Right ventricle myocardium inferior (tissue), 1 donor: ENCODE measurements at places on chromosomes 2 and 18. TPM values are rescaled to one million over a fixed set of nuclear protein-coding genes. Genes with fewer than 3 reads are reported as not detected.

The C1QL2 gene
- not detected for total RNA-seq

- DNase-seq = no peak
Observed at GRCh38 chr2:26335231-26335630, 10.7 kb upstream of the SELENOI start.

GRCh38 chr2:30193104-30193681 is 38.1 kb upstream of the LBH start:
- DNase-seq = no peak

DNA sequence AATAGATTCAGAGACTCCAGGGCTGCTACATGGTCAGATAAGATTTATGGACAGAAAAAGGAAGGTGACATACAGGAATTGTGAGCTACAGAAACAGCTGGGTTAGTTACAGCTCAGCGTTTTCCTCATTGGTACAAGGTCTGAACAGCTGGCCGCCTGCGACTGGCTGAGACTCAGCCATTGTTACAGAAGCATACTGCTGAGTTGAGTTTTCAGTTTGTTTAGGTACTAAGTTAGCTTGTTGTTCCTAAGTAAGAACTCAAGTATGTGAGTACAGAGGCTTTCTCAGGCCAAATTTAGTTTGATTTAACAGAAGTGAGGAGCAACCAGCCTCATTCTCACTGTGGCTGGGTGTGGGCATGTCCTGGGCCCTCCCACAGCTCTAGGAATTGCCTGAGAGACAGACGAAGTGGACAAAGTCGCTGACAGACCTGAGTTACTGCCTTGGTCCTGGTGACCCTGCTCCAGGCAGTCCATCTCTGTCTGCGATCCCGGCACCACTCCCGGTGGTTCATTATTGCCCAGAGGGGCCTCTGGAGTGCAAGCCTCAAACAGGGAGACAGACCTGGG is 27.8 kb upstream of the RHOB start:
- no peak for DNase-seq

DNA sequence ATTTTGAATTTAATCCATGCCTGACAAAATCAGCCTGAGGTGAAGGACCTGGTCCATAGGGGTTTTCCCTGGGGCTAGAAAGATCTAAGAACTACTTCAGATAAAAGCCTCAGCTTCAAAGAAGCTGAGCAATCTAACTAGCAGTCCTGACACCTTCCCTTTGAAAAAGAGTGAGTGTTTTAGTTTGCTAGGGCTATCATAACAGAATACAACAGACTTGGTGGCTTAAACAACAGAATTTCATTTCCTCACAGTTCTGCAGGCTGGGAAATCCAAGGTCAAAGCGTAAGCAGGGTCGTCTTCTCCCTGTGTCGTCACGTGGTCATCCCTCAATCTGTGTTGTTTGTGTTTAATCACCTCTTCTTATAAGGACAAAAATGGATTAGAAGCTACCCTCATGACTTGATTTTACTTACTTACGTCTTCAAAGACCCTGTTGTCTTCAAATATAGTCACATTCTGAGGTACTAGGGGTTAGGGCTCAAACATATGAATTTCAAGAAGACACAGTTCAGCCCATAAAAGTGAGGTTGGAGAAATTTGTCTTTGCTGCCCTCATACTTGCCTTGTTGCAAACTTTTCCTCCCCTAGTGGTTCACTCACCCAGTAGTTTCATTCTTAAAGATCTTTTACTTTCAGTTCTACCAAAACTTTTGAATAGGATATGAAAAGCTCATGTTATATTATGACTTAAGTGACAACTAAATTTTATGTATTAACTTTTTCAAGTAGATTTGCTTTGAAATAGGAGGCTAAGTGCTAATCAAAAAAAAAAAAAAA is 673.8 kb downstream of the ARHGAP15 start:
- no peak for DNase-seq

- DNase-seq = no peak
Observed at GRCh38 chr2:201852878-201853415, 46.6 kb downstream of the CDK15 start.

- no peak for DNase-seq
Observed at GRCh38 chr2:16476866-16477265, 188.8 kb downstream of the CYRIA start.

DNA sequence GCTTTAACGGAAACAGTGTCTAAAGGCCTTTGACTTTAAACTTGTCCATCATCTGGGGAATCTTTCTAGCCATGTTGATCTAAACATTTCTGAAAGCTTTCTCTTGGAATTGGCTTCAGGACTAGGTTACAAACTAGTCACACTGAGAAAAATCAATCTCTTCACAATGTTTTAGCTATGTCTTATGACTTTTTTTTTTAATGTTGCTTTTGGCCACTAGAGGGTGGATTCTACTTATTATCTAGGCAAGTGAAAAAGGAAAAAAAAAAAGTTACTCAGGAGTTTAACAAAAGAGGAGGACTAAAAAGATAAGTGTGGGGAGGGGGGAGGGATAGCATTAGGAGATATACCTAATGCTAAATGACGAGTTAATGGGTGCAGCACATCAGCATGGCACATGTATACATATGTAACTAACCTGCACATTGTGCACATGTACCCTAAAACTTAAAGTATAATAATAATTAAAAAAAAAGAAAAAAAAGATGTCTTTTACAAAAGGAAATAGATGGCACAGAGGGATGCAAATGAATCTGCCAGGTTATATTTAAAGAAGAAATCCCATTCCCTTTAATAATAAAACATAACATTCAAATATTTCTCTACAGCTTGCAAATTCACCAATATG is 160.4 kb upstream of the PID1 start:
- no peak for DNase-seq

GRCh38 chr2:188599140-188599539 is 307.5 kb downstream of the GULP1 start:
- DNase-seq = no peak

DNA sequence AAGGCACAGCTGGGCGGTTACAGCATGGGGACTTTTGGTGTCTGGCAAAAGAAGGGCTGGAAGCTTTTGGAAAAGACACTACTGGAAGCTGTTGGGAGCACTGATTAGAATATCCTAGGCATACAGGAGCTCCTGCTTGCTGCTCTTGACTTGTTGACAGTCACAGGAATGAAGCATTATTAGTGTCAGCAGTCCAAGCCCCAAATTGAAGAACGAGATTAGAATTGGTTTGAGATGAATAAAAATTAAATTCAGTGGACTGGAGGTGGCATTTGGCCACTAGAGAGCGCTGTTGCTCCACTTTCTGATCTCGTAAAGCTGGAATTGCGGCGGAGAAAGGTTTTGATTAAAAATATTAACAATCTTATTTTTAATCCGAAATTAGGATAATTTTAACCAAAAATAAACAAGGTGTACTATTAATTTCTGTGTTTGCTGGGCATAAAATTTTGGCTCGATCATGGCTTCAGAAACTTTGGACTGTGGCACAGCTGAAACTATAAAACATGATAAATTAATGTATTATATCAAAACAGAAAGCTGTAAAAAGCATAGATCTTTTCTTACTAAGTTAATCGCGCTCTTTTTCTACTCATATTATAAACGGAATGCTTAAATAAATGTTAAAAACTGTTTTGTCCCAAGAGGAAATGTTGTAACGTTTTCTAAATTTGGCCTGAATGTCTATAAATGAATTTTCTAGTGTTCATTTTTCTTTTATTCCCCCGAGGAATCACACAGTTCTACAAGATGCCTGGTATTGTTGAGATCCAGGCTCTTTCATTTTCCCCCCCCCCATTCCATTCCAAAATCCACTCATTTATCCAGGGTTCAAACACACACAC is 2.4 kb upstream of the HOXD8 start:
- no peak for DNase-seq

DNA sequence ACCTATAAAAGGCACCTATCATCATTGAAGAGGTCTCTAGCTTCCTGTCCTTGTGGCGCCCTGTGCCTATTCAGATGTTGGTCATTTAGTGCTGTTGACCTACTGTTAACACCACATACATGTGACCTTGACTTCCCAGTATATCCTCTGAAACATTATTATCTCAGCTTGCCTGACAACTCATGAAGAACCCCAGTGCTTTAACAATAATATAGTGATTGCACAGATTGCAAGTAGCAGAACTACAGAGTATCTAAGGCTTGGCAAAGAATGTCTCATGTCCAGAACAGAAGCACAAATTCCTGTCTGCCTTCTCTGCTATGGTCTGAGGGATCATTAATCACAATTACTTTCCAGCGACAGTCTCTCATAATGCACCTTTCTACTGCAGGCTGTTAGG is 165.3 kb downstream of the LCLAT1 start:
- DNase-seq = no peak

- no peak for DNase-seq
Observed at GRCh38 chr2:35803126-35803525, 552.5 kb upstream of the CRIM1 start.

- no peak for DNase-seq
Observed at GRCh38 chr2:130951018-130951417, 114.3 kb downstream of the ARHGEF4 start.

DNA sequence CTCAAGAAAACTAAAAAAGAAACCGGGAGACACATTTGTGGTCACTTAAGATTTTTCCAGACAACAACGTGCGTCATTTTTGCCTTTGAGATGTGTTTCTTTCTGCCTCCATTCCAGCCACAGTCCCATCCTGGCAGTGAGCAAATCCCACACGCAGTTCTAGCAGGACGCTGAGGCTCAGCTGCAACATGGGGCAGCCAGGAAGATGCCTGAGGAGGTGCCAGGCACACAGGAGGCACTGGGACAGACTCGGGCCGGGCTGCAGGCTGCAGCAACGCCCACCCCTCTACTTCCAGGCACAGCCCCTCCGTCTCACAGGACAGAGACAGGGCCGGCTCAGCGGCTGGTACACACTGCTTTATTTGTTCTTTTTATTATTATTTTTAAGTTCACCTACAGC is 13.1 kb downstream of the KLF11 start:
- DNase-seq = no peak
